ENCODE measurements at places on chromosomes 5 and 9. TPM values are rescaled to one million over a fixed set of nuclear protein-coding genes. Genes with fewer than 3 reads are reported as not detected.

DNA sequence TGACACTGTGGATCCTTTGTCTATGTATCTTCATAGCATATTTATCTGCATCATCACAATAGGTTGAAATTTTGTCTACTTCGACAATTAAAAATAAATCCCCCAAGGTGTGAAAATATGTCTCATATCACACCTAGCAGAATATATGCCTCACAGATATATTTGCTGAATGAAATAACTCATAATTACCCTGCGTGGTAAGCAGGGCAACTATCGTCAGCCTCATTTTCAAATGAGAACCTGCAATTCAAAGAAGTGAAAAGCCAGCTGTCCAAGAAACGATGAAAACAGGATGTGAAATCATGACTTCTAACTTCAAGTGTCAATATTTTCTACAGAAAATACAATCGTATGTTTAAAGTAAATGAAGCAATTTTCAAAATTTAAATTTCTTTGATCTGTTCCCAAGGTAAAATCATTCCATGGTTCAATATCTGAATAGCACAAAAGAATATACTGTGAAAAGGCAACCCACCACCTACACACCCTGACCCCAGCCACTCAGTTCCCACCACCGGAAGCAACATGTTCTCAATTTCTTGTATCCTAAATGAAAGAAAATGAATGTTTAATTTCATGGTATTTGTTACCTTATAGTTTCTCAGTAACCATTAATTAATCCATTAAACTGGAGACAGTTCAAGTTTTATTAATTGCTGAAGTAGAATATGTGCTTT, 57.1 kb downstream of the TBCA start:
- H3K27me3 ChIP-seq = no peaks in the 10 kb centered on the region
- no peak overlapping the region for H3K4me3 ChIP-seq
- H3K4me1 ChIP-seq = peaks cover 14% of the 10 kb centered on the region
- peaks cover 3% of the 10 kb centered on the region for H3K36me3 ChIP-seq
- H3K27ac ChIP-seq = peak overlapping the region; percentile 61

- H3K27me3 ChIP-seq = peaks cover 2% of the 10 kb centered on the region
- no peaks in the 10 kb centered on the region for H3K36me3 ChIP-seq
- H3K4me1 ChIP-seq = no peaks in the 10 kb centered on the region
- H3K4me3 ChIP-seq = no peak overlapping the region
Measured at GRCh38 chr5:50888751-50889150, 222.3 kb downstream of the PARP8 start.

The PRLR gene
- total RNA-seq = not detected

DNA sequence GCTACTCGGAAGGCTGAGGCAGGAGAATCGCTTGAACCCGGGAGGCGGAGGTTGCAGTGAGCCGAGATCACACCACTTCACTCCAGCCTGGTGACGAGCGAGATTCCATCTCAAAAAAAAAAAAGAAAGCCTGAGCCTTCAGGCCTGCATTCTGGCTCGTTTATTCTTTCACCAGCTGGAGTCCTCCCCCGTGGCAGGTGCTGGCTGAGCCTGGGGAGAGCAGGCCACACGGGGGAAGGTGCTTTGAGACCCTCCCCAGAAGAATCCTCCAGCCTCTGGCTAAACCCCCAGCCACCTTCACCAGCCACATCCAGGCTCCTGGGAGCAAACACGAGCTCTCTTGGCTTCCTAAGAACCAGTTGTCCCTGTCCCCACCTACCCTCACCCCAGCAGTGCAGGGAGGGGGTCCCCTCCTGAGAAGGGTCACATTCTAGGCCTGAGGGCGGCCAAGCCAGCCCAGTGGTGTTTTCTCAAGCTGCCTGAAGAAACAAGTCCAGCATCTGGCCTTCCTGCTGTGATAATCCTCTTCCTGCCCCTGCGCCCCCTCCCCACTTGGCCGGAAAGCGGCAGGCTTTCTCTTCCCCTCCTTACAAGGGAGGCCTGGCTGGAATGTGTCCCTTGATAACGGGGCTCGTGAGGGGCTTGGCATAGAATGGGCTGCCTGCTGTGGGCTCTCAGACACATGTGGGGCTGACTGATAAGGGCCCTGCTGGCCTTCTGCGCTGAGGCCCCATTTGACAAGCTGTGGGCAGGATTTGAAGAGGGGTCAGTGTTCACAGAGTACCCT, 41.5 kb downstream of the PLPP7 start:
- H3K27me3 ChIP-seq = peaks cover 2% of the 10 kb centered on the region
- no peaks in the 10 kb centered on the region for H3K4me1 ChIP-seq
- no peaks in the 10 kb centered on the region for H3K36me3 ChIP-seq
- H3K27ac ChIP-seq = no peak overlapping the region
- no peak for DNase-seq

- DNase-seq = no peak
- H3K4me1 ChIP-seq = peaks cover 7% of the 10 kb centered on the region
- H3K27ac ChIP-seq = no peak overlapping the region
- no peaks in the 10 kb centered on the region for H3K36me3 ChIP-seq
Measured at GRCh38 chr5:6786786-6787495, 73.7 kb downstream of the TENT4A start.

The KYAT1 gene
- total RNA-seq = 12.7 TPM

- no peak overlapping the region for H3K4me3 ChIP-seq
- H3K36me3 ChIP-seq = peaks cover 15% of the 10 kb centered on the region
- peaks cover 39% of the 10 kb centered on the region for H3K4me1 ChIP-seq
- no peak overlapping the region for H3K27ac ChIP-seq
Measured at GRCh38 chr9:122949696-122950095, 8.9 kb downstream of the RABGAP1 start.

The CDKN2B gene
- total RNA-seq = 3.4 TPM

The AFAP1L1 gene
- total RNA-seq = not detected

The SOHLH1 gene
- not detected for total RNA-seq

GRCh38 chr9:129068990-129069861, 11.7 kb upstream of the DOLPP1 start:
- H3K4me3 ChIP-seq = no peak overlapping the region
- H3K36me3 ChIP-seq = peaks cover 18% of the 10 kb centered on the region
- H3K27ac ChIP-seq = peak overlapping the region; percentile 58

The SLC46A2 gene
- not detected for total RNA-seq

The BAAT gene
- not detected for total RNA-seq

Measured in activated CD4-positive, alpha-beta memory T cell treated with anti-CD3 and anti-CD28 coated beads, Interleukin-2, amount 10 ng/mL, durations not matched to agents 7 days and 5 days (primary cell).